ENCODE measurements at places on chromosomes 2 and 18.
A peak's percentile ranks its signal among the peaks of the same experiment; 100 is the strongest.

DNA sequence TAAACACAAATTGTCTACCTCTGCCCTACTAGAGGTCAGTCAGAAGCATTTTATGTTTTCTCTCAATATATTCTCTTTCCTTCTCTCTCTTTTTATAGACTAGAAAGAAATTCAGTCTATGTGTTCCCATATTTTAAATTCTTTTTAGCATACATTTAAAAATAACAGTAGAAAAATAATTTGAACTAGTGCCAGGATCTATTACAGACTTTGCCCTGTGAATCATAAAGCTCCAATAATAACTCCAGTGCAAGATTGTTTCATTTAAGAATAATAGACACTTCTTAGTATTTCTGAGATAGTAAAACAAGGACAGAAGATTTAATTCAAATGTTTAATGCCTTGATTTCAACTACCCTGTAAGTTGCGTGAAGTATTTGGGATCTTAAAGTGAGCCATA lies 60.1 kb downstream of the ITGB6 start:
- no peak for DNase-seq

DNA sequence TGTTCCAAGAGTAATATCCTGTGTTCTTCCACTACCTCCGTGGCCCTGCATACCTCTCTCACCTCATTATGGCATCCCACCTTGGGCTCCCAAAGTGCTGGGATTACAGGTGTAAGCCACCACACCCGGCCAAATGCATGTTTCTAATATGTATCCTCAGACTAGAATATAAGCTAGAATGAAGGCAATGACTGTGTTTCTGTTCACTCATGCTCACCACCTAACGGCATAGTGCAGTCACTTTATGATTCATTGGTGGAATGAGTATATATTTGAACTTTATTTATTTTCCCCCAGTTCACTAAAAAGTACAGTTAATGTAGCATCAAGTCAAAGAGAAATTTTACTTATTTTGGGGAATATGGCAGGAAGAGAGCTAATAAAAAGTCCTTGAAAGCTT lies 11.3 kb downstream of the PIGN start:
- no peak for DNase-seq

DNA sequence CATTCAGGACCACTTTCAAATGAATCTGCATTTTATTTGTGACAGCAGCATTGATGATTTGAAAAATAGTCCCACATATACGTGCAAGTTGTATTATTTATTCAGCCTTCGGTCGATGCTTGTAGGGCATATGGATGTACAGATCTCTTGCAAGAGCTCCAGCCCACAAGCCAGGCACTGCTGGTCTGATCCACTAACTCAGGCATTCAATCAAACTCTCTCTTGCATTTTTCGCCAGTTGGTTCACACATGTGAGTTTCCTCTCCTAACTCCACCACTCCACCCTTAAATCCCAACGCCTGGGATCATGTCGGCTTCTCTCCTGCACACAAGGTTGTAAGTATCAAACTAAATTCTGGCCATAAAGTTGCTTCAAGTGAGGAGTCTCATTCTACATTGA lies 318.7 kb downstream of the CYP26B1 start:
- no peak for DNase-seq

GRCh38 chr2:102809291-102810189 lies 47.7 kb downstream of the TMEM182 start:
- no peak for DNase-seq

DNA sequence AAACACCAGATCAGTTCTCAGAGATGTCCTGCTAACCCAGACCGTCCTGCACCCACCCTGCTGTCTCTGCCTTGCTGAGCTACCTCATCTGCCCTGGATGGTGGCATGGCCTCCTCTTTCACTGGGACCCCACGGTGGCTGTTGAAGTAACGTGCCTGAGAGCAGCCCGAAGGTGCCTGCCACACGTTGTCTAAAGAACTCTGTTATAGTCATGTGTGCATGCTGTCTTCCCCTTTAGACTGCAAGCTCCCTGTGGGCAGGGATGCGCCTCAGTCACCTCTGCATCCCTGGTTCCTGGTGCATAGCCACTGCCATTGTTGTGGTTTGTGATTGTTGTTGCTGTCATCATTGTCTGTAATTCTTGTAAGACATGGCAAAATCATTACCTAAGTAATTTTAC lies 235.9 kb downstream of the EIPR1 start:
- no peak for DNase-seq

GRCh38 chr18:32175265-32175664 lies 14.6 kb upstream of the MEP1B start:
- no peak for DNase-seq

DNA sequence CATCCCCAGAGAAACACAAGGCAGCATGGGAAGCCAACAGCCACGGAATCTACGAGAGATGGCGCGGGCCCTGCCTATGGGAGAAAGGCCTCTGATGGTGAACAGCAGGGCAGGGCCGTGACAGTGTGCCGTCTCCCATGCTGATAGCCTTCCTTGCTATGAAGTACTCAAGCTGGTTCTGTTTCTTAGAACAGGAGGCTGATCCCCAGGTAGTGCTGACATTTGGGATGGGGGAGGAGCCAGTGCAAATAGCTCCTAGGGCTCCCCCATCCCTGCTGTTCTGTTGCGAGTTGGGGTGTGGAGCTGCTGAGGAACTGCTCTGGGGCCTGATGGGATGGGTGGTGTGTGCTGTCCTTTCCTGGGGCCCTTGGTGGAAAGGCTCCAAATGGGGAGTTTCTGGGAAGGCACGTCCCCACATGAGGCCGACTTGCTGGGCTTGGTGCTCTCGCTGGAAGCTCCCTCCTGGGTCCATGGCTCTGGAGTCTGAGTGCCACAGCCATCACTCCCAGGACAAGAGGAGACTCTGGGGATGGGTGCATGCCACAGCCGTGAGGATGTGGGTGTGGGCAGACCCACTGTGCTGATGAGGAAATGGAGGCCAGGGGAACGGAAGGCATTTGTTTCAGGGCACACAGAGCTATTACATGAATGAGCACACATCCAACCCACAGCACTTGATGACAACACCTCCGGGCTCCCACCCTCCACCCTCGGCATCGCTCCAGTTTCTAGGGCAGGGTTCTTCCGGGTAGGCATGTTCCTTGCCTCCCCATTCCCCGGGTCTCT lies 246.8 kb downstream of the HDAC4 start:
- DNase-seq, result peak; percentile 2

DNA sequence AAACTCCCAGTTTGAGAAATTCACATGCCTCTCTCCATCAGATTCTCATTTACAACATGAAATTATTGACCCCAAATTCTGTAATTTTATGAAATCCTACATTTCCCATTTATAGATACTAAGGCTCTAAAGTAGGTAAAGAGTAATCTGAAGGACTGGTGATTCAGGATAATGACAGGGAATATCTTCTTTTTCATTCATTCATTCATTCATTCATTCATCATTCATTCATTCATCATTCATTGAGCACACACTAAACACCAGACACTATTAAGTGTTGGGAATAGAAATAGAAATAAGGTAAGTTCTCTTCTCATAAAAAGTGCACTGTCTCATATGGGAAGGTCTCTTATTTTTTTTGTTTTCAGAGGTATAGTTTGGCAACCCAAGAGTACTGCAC lies 116.9 kb downstream of the TGIF1 start:
- DNase-seq, result no peak

- no peak for DNase-seq
Observed at GRCh38 chr2:176851200-176851888, 361.2 kb upstream of the HNRNPA3 start.

GRCh38 chr2:147492471-147492870 lies 352.4 kb upstream of the ACVR2A start:
- no peak for DNase-seq

DNA sequence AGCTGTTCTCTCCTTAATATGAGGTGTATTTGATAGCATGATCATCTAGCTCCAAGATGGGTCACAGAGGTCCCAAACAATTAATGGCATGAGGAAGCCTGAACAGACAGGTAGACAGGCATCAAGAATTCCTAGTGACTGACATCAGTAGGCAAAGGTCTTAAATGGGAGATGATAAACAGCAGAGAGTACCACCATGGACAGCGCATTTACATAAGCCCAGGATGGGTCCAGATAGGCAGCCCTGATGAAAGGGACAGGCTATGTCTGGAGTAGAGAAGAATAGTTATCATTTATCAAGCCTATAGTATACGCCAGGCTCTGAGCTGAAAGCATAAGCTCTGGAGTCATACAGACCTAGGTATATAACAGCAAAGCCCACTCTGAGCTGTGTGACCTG lies 434.7 kb upstream of the SETBP1 start:
- no peak for DNase-seq

- no peak for DNase-seq
Observed at GRCh38 chr2:198371921-198372543, 567.6 kb downstream of the PLCL1 start.

- DNase-seq, result no peak
Observed at GRCh38 chr2:100639588-100640390, 77.0 kb downstream of the PDCL3 start.

DNA sequence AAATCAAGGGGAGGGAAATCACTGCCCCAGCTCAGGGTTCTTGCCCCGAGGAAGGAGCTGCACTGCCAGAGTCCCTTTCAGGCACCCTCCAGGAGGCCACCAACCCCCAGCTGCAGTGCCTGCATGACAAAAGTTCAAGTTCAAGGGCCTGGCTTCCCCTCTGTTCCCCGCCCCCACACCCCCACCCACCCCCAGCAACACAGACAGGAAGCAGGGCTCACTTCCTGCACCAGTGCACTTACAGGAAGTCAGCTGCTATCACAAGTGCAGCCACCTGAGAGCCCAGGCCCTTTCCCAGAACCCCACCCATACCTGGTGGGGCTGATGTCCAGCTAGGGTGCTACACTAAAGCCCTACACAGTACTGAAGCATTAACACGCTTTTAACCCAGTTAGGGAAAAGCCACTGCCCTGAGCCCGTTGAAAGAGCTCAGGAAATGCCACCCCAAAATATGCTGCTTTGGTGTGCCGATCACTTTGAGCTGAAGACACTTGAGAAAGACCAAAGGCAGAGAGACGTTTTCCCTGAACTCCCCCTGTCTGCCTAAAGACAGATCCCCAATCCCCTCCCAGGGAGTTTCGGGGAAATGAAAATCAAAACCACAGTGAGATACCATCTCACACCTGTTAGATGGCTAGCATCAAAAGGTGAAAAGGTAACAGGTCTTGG lies 109.9 kb upstream of the CAB39 start:
- no peak for DNase-seq

- no peak for DNase-seq
Observed at GRCh38 chr2:74778381-74779264, 55.3 kb upstream of the HK2 start.
